Fibroblast of skin of scalp (primary cell): ENCODE measurements at places on chromosomes 3 and 15.

- peak; percentile 87 for DNase-seq
Measured at GRCh38 chr15:98442379-98442833, 205.9 kb upstream of the IGF1R start.

DNA sequence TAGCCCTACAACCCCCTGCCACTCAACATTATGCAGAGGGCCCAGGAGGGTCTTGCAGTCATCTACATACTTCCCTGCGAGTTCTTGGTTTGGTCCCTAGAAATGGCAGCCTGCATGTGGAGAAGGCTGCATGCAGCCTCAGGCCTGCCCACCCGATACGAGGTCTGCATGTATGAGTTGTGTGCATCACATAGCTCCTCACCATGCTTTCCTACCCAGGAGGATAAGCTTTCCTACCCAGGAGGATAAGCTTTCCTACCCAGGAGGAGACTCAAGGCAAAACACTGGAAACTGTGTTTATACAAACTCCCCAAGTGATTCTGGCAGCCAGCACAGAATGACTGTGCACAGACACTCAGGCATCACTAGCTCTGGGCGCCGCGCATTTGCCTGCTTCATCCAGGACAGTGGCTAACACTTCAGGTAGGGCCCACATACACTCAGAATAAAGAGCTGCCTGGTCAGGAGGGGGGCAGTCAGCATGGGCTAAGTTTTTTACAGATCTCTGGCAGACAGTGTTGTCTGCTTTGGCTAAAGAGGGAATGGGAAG, 187.7 kb downstream of the THSD4 start:
- DNase-seq, result no peak

DNA sequence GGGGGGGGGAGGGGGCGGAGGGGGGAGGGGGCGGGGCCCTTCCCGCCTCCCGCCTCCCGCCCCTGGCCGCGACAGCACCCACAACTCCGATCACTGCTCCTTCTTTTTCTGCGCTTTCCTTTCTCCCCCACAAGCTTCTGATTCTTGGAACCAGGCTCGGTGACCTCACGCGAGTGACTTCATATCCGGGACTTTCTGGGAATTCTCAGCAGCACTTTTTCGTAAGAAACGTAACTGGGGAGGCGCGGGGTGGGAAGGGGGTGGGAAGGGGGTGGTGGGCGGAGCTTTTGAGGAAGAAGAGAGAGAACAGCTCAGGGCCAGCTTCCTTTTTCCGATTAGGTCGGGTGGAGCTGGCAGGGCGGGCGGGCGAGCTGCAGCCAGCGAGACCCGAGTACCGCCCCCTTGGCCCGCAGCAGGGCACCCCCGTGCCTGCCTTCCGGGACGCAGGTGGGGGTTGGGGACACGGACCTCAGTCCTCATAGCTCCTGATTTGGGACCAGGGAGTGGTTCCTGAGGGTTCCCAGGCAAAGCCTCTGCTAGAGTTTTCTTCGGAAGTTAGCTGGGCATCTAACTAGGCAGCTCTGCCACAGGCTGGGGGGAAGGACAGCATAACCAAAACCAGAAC, 14.6 kb downstream of the XIRP1 start:
- peak; percentile 95 for DNase-seq

GRCh38 chr3:53545310-53545995, 51.0 kb downstream of the CACNA1D start:
- peak; percentile 11 for DNase-seq

GRCh38 chr15:87653646-87654045, 602.9 kb downstream of the NTRK3 start:
- DNase-seq, result no peak

- DNase-seq, result no peak
Measured at GRCh38 chr3:16190704-16191103, 16.2 kb downstream of the GALNT15 start.

DNA sequence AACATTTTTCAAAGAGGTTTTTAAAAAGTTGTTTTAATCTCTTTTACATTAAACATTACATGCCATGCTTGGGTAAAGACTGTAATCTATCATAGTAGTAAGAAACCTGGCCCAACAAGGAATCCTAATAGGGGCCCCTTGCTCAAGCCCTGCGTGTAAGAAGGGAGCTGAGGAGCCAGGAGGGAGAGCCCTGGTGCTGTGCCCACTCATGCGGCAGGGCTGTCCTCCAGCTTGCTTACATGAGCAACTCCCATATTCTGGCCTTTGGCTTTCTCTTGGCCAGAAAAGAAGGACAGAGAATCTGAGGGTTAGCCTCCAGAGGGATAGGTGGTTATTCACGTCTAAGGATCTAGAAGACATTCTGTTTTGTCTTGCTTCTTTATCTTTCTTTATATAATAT, 49.8 kb downstream of the KBTBD12 start:
- DNase-seq, result no peak

- peak; percentile 35 for DNase-seq
Measured at GRCh38 chr15:90530250-90531051, 728 bp downstream of the CRTC3 start.

- no peak for DNase-seq
Measured at GRCh38 chr3:170320461-170321121, 36.9 kb upstream of the SKIL start.

- DNase-seq, result no peak
Measured at GRCh38 chr15:66019826-66020398, 150.6 kb downstream of the RAB11A start.

DNA sequence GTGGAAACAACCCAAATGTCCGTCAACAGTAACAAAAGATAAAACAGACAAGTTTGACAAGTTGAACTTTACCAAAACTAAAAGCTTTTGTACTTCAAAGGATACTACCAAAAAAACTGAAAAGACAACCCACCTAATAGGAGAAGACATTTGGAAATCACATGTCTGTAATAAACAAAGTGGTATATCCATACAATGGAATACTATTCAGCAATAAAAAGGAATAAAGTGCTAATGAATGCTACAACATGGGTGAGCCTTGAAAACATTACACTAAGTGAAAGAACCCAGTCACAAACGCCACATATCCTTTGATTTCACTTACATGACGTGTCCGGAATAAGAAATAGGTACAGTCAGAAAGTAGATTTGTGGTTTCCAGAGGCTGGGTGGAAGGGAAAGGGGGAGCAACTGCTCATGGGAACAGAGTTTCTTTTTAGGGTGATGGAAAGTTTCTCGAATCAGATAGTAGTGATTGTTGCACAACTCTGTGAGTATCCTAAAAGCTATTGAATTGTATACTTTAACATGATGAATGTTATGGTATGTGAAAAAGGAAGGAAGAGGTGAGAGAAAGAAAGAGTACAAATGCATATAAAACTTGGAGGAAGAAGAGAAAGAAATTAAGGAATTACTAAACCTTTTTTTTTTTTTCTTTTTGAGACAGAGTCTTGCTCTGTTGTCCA, 72.7 kb upstream of the ABHD2 start:
- no peak for DNase-seq

GRCh38 chr3:119858957-119859356, 77.1 kb downstream of the NR1I2 start:
- no peak for DNase-seq

DNA sequence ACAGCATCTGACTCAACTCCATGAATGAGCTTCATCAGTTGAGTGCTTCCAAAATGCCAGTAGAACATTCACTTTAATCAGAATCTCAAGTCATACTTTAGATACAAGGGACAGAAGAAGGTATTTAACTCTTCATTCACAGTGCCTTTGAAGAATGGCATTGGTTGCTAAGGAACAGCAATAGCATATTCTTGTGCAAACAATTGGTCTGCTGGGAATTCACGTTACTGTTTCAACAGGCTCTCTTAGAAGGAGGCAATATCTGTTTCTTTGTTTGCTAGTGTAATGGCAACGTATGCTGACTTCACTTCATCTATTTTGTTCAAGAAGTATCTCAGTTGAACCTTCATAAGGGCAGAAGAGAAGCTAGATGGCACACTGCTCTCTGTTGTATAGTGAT, 113.9 kb downstream of the TMEM108 start:
- DNase-seq, result no peak

DNA sequence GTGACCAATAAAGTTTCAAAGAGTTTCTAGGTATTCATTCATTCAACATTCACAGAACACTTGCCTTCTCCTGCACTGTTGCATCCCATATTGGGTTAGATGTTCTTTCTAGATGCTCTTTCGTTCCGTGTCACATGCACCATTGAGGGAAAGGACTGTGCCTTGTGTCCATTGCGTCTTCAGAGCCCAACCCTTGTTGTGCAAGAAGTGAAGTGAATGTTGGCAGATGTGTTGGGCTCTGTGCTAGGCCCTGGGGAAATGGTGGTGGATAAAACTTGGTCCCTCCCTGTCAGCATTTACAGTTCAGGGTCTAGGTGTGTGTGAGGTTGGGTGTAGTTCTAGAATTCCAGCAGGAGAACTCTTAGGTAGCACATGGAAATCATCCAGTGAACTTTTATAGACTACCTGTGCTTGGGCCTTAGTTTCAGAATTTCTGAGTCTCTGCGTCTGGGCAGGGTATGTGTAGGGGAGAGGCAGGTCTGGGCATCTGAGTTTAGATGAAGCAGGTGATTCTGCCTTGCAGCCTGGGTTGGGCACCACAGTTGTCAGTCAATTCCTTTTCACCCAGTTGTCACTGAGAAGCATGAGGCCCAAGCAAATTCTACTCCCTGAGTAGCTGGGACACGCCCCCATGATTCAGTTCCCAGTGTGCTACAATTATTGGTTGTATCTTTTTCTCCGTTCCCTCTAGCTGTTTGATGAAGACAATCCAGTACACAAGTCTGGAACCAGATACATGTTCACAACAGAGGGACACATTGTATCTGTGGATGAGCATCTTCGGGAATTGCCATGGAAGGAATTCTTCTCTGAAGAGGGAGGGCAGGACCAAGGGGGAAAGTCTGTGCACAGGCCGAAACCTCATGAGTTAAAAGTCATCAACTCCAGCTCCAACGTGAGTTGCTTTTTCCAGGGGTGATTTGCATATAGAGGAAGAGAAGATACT, 25.4 kb downstream of the EDEM1 start:
- no peak for DNase-seq

DNA sequence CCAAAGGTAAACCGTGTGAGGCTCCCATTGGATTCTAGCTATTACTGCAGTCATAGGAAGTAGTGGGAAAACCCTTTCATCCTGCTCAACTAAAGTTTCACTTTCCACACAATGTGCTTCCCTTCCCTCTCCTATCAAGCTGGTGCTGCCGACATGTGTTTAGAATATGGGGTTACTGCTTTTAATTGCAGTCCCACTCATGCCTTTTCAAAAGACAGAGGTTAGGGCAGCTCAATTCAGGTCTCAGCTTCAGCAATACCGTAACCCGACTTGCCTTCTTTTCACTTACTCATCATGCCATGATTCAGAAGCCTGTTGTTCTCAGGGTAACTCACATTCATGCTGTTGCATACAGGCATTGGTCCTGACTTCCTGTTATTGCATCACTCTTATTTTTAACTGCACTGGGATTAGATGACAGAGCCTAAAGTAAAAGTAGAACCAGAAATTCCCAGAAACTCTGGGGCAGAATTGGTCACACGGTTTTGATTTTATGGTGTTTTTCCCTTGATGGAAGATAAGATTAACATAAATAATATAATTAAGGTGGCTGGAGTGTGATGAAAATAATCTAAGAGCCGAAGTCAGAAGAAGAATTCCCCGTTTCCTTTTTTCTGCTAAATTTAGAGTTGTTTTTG, 45.7 kb downstream of the C2CD4B start:
- DNase-seq, result peak; percentile 95

DNA sequence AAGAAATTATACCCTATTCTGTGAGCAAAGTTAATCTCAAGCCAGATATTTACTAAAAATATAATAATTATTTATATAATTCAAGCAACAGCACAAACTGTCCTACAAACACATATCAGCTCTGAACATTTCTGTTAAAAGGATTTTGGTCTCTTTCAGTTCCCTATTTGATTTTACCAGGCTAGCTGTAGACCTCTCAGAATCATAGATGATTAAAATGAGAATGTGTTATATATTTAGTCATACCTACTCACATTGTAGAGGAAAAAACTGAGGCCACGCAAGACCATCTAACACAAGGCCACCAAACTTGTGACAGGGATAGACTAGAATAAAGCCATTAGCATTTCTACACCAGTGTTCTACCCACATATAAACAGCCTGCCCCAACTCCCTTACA, 28.5 kb downstream of the ACKR4 start:
- DNase-seq, result no peak

DNA sequence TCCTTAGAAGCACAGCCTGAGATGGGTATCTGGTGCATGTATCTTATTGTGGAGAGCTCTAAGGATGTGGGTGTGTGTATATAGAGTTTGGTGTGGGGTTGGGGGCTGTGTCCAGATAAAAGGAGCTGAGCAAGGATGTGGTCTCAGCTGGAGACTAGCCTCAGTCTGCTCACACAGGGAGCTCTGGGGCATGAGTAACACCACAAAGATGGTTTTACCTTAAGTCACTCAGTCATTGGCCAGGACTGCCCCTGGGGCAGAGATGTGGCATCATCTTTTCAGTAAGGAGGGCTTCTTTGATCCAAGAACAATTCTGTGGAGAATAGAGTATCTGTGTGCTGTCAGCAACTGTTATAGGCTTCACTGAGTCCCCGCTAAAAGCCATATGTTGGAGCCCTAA, 163.4 kb upstream of the NUDT16 start:
- DNase-seq, result peak; percentile 77

DNA sequence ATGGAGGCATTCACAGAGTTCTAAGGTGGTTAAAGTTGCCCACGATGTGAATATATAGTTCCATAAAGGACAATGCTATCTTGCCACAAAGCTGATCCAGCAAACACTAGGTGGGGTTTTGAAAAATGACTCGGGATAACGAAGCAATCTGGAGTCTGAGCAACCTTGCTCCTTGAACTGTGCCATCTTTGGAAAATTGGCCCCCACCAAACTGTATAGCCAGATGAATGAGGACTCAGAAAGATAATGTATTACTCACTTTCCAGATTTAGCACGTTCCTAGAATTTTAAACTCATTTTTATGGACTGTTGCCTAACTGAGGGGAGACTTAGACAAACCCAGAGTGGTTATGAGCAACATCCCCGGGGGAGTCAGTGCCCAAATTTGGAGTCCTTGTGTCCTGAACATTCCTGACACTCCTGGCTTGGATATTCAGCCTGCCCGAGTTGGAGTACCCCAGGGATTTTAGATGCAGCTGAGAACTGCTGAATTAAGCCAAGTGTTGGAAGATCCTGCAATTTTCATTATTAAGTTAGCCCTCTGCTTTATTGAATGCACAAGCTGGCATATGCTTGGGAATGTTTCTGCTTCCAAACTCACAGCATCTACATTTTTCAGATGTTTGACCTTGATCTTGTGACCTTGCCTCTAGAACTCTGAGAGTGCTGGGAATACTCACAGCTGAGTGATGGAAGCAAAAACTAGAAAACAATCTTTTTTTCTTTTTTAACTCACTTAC, 8.8 kb upstream of the MAGI1 start:
- DNase-seq, result peak; percentile 100
